ENCODE measurements at places on chromosomes 7 and 10.

- DNase-seq = no peak
These were observed 26.8 kb upstream of the CALCR start for GRCh38 chr7:93601363-93601762.

- DNase-seq = no peak
These were observed 30.7 kb upstream of the ZNF92 start for GRCh38 chr7:65342723-65343629.

DNA sequence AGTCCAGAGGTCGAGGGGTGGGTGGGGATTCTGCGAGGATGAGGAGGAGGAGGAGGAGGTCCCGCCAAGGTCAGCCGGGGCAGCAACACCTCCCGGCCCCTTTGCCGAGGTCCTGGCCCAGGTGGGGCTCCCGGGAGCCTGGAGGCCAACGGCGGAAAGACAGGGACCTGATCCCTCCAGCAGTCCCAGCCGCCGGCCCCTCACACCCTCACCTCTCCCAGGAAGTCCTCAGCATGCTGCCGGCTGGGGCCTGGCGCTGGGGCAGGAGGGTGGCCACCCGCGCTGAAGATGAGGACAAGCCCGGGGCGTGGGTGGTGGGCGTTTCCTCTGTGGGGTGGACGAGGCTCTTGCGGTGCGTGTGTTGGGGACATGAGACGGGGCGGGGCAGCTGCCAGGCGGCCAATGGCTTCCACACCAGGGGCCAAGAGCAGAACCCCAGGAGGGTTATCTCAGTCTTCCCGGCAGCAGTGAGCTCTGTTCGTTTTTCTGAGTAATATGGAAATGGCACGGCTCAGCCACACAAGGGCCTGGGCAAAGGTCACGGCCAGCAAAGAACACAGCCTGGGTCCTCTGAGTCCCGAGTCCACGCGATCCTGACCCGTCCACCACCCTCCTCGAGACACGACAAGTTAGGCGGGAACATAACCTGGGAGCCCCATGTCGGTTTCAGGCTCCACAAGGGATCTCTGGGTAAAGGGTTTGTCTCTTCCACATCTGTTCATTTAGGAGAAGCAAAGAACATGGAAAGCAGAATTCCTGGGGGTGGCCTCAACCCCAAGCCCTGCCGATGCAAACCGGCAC lies 82.9 kb upstream of the PDGFA start:
- DNase-seq = no peak

GRCh38 chr10:8393531-8393930 lies 339.0 kb downstream of the GATA3 start:
- DNase-seq = no peak

GRCh38 chr10:124691421-124692099 lies 52.6 kb downstream of the FAM53B start:
- DNase-seq = peak; percentile 14

GRCh38 chr10:103854686-103855391 lies 537 bp downstream of the SH3PXD2A start:
- DNase-seq = no peak

DNA sequence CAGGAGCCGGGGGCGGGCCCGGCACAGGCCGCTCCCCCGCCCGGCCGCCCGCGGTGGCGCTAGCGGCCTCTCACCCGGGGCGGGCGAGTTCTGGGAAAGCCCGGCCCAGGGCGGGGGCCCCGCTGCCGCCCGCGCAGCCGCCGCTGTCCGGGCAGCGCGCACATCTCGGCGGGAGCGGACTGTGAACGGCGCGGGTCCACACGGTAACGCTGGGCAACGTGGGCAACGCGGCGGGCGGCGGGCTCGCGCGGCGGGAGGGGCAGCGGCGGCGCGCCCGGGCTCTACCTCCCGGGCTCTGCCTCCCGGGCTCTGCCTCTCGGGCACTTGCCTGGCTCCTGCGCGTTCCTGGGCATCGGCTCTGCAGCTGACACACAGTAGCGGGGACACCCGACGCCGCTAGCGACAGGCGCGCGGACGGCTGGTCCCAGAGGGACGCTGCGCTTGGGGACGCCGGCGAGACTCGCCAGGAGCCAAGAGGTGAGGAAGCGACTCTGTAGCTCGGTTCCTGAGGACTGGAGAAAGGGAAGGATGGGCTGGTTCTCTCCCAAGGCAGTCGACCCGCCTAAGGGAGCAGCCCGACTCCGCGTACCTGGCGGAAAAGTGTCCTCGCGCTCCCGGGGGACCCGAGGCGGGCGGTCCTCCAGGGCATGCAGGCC lies at the start of gene PLCE1:
Gene PLCE1, plus strand, starts transcription at position 150 of the 656 bp plus-strand sequence. CDS start 37,116 bp downstream, outside the sequence.
- peak; percentile 37 for DNase-seq

Measured in NCI-H1930 (cell line).